ENCODE measurements at places on chromosomes 2 and 18.
A peak's percentile ranks its signal among the peaks of the same experiment; 100 is the strongest.

DNA sequence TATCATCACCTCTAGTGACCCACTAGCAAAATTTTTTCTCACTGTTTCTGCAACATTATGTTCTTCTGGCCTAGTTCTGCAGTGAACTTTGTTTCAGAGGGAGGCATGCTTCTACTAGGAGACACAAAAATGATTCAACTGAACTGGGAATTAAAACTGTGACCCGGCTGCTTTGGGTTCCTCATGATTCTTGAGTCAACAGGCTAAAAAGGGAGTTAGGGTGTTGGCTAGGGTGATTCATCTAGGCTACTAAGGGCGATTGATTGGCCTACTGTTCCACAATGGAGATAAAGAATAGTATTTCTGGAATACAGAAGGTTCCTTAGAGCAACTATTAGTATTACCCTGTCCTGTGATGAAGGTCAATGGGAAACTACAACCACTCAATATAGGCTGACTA, 179.5 kb downstream of the PPP1R1C start:
- DNase-seq = no peak

DNA sequence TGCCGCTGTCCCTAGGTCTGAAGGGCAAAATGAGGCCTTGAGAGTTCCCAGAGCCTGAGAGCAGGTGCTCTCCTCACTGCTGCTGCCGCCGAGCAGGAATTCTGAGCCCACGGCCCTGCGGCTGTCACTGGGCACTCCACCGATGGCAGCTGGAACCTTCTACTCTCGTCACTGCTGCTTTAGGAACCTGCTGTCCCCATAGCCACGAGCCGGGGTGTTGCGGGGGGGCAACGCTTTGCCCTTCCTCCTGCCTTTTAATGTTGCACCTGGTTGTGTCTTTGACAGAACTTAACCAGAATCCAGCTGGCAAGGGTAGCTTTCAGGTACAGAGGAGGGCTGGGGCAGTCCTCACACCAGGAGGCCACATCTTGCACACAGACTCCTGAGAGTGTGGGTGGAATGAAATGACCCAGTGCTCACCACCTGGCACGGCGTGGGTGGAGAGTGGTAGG, 32.3 kb downstream of the NCK2 start:
- no peak for DNase-seq

- DNase-seq = no peak
Observed at GRCh38 chr18:10169064-10169562, 255.3 kb downstream of the VAPA start.

- DNase-seq = no peak
Observed at GRCh38 chr2:10521356-10522169, 73.4 kb upstream of the ODC1 start.

GRCh38 chr18:887716-888115, 17.0 kb upstream of the ADCYAP1 start:
- no peak for DNase-seq

GRCh38 chr2:128154225-128154624, 63.2 kb downstream of the UGGT1 start:
- no peak for DNase-seq

GRCh38 chr2:67666386-67667053, 269.4 kb downstream of the ETAA1 start:
- no peak for DNase-seq

DNA sequence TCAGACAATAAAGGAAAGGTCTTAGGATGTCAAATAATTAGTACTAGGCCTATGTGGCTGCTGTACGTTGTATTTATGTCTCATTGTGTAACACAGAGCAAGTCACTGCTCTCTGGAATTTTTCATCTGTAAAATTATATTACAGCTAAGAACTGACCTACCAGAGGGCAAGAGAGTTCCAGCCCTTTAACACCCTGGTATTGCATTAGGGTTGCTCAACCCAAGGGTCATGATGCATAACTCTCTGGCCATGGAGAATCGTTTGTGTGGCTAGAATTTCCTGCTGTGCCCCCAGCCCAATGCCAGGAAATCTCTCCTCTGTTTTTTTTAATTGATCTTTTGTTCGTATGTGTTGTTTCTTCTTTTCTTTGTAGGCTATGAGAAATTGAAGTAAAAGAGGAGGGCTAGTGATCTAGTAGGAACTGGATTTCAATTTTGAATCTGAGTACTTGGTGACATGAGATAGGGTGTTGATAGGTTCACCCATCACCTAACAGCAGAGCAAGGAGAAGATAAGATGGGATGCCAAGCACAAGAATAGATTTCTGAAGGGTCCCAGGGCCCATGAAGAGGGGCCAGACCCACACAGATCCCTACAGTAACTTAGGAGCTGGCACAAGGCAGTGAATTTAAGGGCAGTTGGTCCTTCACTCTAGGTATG, 571.2 kb upstream of the TNP1 start:
- no peak for DNase-seq

GRCh38 chr2:214648520-214648919, 161.0 kb downstream of the BARD1 start:
- DNase-seq = no peak

DNA sequence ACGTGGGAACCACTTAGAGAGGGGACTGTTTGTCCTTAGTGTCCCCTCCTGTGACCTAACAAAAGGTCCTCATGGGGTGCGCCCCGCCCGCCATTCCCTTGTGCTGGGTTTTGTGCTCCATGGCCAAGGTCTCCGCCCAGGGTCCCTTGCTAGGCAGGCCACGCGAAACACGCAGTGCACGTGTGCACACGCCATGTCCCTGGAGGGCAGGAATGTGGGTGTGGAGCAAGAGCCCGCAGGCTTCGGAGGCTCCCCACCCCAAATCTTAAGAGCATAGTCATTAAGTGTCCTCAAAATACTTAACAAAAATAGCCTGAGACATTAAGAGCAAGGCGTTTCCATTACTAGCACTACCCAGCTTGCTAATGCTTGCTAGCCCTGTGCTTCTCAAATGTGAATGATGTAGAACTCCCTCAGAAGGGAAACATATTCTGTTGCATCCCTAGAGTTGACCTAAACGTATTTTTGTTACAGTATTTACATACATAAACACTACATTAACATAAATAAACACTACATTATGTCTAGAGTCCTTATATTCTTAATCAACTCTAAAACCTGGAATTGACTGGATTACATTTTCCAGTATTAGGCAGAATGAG, 117.6 kb upstream of the APCDD1 start:
- DNase-seq = no peak

DNA sequence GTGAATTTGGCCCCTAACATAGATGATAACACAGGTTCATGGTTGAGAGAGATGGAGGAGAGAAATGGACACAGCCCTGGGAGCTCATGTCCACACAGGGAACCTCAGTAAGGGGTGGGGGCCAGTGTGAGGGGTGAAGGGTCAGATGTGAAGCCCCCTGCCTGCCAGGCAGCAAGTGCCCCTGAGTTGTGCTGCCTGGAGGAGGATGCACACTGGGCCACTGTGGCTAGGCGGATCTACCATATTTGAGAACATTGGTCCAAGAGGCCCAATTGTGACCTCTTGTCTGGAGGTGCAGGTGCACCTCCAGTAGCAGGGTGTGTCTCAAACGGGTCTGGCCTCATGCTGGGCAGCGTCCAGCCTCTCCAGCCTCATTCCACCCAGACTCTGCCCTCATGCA, 99.6 kb upstream of the SNTG2 start:
- DNase-seq = no peak

GRCh38 chr18:34767601-34768027, 57.5 kb downstream of the DTNA start:
- DNase-seq = peak; percentile 40

- no peak for DNase-seq
Observed at GRCh38 chr18:37420315-37420880, 145.2 kb downstream of the CELF4 start.

DNA sequence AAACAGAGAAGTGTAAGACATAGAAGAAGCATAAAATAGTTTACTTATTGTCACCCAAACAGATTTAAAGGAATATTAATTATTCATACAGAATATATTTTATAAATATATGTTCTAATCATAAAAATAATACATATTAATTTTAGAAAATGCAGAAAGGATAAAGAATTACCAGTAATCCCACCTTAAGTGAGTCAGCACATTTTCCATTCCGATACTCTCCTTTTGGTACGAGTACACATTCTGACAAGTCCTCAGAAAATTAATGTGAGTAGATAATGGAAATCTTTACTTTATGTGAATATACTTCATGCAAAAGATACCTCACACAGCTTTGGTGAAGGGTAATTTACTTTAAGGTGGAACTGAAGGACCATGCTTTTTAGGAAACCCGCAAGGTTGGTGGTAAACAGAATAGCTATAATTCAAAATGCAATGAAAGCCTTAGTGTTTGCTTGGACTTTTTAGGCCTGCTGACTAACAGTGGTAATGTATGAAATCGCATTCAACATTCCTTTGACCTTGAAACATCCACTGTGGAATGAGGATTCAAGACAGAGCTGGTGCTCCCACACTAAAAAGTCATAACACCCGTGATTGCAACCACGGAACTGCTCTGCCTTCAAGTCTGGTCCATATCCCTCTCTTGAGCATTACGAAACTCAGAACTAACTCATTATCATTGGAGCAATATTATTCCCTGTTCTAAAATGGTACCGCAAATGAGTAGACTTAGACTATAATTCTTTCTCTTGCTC, 28.1 kb upstream of the HTR2B start:
- DNase-seq = peak; percentile 33

DNA sequence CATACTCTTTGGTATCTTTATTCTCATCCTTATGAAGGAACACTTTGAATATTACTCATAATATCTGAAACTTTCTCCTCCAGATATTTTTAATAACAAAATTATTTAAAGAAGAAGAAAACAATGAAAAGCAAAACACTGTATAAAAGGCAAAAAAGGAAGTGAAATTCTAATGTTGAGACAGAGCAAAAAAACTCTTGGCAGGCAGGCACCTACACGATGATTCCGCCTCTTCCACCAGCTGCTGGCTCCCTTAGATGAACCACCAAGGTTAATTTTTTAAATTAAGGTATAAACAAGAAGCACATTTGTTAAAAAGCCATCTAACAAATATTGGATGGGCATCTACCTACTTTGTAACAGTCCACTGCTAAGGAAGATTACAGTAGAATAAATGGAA, 434.7 kb downstream of the EPHA4 start:
- DNase-seq = no peak

DNA sequence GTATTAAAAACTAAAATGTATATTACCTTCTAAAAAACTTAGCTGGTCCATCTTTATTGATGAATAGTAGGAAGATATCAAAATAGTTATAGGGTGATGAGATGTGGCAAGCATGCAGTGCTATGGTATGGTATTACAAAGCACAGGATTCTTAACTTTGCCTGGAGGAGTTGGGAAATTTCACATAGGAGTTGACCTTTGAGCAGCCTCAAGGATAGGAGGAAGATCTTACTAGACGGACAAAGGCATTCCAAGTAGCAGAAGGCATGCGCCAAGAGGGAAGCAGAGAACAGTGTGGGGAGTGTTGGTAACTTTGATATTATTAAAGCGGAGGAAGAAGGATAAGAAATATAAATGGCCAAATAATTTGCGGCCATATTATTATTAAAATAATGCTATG, 60.0 kb downstream of the TTC21B start:
- DNase-seq = no peak

- no peak for DNase-seq
Observed at GRCh38 chr18:78875778-78876650, 103.6 kb upstream of the SALL3 start.

DNA sequence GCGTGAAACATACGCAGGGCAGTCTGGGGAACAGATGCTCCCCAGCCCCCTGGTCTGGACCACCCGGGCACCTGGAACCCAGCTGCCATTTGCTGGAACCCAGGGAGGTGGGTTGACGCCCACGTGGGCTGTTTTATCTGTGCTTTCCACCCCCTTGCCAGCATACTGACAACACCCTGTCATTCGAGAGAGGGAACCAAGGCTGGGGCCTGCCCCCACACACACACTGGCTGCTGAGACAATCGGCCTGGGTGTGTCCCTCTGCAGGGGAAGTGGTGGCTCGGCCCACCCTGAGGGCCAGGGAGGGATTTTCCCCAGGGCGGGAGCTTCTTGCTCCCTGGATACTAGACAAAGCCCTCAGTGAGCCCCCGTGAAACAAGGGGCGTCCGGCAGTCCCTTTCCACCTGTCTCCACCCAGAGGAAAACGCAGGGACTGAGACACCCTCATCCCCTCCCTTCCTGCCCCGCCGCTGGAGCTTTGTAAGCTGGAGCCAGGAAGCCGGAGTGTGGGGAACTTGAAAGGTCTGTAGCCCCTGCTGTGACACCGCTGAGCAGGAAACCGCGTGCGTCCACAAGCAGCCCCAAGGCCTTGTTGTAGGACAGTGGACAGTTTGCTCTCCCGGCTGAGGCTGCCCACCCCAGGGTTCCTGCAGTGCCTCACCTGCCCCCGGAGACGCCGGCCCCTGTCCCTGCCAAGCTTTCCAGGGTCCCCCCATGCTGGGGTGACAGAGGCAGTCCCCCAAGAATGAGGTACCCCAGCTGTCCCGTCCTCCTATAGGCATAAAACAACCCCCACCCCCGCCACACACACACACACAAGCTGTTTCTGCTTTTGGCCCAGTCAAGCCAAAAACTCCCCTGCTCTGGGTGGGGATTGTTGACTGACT, 14.1 kb upstream of the KLF11 start:
- DNase-seq = peak; percentile 49

DNA sequence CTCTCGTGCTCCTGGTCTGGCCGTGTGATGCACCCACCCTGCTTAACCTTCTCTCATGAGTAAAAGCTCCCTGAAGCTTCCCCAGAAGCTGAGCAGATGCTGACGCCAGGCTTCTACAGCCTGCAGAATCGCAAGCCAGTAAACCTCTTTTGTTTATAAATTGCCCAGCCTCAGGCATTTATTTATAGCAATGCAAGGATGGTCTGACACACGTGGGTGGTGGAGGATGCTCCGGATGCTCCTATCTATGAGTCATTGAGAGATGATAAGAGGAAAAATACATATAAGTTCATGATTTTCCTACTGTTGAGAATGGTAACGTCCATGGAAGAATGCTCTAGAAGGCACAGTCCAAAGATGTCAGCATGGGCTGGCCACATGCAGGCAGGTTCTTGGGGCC, 8.6 kb upstream of the ST6GAL2 start:
- no peak for DNase-seq

DNA sequence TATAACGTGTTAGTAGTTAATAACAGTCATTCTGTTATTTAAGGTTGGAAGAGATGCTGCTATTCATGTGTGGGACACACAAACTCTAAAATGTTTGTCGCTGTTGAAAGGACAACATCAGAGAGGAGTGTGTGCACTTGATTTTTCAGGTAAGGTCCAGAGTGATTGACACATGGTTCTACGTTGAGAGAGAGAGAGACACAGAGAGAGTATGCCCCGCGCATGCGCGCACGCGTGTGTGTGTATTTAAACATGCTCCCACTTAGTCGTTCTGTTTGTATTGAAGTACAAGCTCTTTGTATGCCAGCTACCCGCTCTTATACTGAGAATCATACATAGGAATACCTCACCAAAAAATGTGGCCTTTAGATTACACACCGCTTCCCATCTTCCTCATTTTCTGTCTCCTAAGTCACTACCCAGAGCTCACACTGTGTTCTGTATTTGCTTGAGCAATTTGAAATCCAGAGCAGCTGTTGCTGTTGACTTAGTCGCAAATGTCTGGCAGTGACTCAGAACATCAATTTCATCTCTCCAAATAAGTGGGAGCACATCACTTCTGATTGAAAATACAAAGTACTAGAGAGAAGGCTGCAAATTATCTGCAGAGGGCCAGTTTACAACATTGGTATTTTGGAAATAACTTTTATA, 148.1 kb downstream of the EML6 start:
- DNase-seq = peak; percentile 43

All from GM03348 (cell line).